Neural crest cell (in vitro differentiated cells): ENCODE measurements at places on chromosomes 13 and 19.
A peak's percentile ranks its signal among the peaks of the same experiment; 100 is the strongest.

- DNase-seq: no peak
These were observed 132.5 kb upstream of the ARGLU1 start for GRCh38 chr13:106700439-106700838.

DNA sequence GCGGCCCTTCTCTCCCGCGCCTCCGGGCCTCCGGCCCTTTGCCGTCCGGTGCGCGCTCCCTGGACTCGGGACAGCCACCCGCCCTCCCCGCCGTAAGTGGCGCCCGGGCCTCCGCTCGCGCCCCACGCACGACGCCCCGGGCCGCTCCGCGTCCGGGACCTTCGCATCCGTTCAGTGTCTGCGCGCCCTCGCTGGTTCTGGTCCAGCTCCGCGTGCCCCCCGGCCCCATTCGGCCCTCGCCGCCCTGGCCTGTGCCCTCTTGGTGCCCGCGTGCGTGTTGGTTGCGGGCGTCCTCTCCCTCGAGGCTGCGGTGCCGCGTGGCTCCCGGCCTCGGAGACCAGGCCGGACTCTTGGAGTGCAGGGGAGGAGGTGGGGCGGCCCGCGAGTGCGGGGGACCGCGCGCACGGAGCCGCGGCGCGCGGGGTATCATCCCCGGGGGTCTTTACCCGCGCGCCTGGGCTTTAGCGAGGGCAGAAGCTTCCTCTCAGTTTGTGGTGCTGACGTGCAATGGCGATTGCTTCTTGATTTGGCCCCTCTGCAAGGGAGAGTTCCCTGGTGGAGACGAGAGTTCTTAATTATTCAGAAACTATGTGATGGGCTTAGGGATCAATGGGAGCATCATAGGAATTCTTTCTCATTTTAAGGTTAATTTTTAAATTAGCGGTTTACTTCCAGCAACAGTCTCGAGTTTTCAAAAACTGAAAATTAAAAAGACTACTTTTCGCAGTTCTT lies 757 bp downstream of the WASF3 start:
- peak; percentile 16 for DNase-seq

GRCh38 chr13:88857256-88857655 lies 1186.1 kb downstream of the SLITRK5 start:
- DNase-seq: no peak

- DNase-seq: no peak
These were observed 529.0 kb downstream of the MYO16 start for GRCh38 chr13:109158383-109158782.

GRCh38 chr19:6481541-6482342 lies at the start of gene DENND1C:
TSS of gene DENND1C (minus strand) at chr19:6481787. CDS start at chr19:6481695, 92 bp downstream.
- peak; percentile 53 for DNase-seq

DNA sequence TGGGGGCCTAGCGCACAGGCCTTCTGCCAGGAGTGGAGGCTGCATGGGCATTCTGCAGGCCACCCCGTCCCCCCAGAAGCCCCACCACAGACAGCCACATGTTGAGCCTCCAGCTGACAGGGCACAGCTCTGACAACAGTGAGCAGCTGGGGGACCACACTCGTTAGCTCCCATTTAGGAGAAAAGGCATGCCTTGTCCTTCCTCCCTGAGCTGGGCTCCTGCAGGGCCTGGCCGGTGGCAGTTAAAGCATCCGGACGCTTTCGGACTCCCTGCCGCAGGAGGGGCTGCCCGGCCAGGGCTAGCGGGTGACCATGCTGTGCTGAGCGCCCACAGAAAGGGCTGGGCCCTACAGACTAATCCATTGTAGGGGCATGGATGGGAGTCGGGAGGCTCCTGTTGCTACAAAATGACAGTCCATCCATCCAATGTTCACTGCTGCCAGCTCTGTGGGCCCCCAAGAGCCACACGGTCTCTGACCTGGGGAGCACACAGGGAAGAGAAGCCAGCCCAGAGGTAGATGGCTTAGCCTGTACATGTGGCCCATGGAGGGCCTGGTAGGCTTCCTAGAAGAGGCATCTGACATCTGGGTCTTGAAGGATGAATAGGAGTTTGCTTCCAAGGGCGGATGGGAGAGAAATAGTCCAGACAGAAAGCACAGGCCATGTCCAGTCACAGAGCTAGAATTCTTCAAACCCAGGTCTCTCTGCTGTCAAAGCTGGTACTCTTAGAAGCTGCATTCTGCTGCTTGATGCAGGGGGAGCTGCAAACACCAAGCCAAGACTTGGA lies 116.5 kb upstream of the VSTM2B start:
- DNase-seq: no peak

DNA sequence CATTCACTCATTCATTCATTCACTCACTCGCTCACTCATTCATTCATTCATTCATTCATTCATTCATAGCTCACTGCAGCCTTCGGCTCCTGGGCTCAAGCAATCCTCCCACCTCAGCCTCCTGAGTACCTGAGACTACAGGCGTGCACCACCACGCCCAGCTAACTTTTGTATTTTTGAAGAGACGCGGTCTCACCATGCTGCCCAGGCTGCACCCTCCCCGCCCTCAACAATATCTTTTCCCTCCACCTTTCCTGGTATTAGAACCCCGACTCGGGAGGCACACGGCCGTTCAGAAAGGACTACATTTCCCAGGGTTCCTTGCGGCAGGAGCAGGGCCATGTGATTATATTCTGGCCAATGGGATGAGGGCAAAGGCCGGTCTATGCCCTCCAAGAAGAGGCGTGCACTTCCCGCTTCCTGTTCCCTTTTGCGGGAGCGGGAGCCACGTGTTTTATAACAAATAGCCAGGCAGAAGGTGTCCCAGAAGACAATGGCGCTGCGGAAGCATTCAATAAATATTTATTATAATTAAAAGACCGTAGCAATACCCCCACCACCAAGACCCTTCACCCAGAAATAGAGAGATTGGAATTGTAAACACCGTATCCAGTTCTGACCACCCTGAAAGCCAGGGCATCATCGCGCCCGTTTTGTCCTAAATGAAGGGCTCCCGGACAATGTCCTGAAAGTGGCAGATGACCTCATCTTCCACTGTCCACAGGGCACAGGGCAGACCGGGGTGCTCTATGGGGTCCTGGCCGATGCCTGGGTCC lies 15.9 kb downstream of the TICAM1 start:
- peak; percentile 85 for DNase-seq

- no peak for DNase-seq
These were observed 24.5 kb downstream of the PPP5C start for GRCh38 chr19:46371371-46371901.

DNA sequence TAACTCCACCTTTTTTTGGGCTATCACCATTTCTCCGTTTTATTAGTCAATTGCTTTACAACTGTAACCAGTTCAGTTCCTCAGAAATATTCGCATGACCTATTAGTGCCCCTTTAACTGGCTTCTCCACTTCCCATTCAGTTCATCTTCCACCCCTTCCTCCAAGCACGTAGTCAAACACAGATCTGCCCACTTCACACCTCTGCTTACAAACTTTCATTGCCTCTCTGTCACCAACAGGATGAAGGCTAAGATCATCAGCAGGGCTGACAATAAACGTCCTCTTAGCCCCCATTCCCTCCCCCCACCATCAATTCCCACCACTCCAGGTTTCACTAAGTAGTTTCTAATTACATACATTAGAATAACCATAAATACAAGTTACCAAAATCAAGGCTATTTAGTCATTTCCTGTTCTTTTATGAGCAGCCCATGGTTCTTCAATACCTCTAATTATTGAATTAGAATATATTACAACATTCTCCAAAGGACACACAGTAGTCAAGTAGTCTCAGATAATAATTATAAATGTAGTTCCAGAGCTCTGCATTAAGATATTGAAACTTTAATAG lies 95.7 kb downstream of the SPRY2 start:
- DNase-seq: no peak

GRCh38 chr19:8151767-8152035 lies 2.3 kb upstream of the FBN3 start:
- DNase-seq: no peak

DNA sequence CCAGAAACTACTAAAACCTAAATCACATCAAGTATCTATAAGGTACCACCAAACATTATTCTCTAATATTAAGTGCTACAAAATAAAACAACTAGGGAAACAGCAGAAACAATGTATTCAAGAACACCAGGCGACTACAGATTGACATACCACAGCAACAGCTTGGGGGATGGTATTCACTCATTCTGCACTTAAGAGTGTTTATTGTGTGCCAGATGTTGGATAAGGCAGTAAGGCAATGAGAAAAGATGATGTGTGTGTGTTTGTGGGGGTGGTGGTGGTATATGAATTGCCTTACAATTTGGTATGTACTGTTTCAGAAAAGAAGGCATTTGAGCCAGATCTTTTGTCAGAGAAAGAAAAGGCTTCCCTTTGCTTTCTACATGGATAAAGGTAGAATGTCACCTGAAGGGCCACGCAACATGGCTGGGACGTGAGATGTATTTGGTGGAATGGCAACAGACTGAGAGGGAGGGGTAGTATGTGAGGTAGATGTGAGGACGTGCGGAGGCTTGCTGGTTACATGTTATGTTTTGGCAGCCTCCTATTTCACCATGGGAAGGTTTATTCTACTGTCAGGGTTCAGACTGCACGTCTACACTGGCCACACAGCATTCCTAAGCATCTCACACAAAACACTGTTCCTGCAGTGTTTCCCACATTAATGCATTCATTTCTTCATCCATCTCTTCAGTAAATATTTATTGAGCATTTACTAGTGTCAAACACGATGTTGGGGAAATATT lies 300.7 kb downstream of the KLF12 start:
- no peak for DNase-seq

GRCh38 chr19:49590971-49591730 lies at the start of gene PRR12:
TSS of gene PRR12 (plus strand) at chr19:49591182. CDS start at chr19:49591655, 473 bp downstream.
- DNase-seq: peak; percentile 50

- DNase-seq: peak; percentile 74
These were observed 2.0 kb downstream of the REX1BD start for GRCh38 chr19:18590273-18591272.

DNA sequence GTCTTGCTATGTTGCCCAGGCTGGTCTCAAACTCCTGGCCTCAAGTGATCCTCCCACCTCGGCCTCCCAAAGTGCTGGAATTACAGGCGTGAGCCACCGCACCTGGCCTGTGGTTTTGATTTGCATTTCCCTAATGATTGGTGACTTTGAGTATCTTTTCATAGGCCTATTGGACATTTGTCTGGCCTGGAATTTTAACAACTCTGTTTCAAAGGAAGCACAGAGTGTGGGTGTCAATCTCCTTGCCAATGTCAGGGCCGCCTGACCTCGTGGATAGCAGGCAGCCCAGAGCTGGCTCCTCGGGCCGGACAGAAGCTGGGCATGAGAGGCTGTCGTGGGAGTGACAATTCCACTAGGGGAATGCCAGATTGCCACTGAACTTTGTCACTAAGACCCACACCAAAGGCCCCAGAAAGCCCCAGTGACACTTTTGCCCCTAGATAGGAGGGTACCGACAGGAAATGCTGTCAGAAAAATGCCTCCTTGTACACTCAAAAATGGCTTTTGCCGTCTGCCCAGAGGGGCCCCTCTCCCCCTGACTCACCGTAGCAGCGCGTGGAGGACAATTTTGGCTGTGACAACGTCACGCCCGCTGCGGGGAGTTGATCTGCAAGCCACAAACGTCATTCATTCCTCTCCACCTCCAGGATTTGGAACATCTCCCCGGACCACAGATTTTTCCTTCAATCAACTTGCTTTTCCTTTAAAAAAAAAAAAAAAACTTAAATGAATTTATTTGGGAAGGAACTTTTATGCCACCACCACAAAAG lies 11.7 kb upstream of the ADGRE5 start:
- no peak for DNase-seq

DNA sequence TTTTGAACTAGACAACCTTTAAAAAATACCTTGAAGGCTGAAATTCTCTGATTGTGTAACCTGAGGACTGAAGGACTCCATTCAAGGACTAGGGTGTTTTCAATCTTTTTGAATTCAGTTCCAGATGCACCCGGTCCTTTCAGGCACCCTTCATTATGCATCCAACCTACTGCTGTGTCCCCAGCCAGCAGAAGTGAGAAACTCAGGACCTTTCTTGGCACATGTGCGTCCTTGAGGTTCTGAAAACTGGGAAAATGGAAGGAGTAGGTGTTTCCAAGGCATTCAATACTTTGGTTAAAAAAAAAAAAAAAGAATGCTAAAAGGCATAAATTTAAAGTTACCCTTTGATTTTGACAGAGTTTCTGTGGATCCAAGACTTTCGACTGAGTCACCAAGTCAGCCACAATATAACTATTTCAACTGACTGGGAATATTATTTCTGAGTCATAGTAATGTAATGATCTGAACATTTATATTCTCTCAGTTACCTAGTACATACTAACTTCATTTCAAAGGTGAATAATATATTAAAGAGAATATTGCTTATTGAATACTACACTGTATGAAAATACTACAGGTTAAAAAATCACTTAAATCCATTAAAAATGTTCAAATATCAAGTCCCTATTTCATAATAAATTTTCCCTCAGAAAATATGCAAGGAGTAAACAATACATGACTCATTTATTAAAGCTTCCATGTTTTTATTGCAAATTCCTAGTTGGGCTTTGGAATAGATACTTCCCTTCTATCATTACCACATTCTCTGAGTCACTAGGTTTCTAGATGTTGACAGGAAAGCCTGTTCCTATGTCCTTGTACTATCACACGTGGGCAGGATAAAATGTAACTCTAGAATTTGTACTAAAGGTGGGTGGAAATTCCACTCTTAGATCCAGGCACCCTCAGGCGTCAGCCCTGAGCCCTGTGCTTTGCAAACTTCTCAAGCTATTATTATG lies 2.4 kb upstream of the ITGBL1 start:
- DNase-seq: no peak

DNA sequence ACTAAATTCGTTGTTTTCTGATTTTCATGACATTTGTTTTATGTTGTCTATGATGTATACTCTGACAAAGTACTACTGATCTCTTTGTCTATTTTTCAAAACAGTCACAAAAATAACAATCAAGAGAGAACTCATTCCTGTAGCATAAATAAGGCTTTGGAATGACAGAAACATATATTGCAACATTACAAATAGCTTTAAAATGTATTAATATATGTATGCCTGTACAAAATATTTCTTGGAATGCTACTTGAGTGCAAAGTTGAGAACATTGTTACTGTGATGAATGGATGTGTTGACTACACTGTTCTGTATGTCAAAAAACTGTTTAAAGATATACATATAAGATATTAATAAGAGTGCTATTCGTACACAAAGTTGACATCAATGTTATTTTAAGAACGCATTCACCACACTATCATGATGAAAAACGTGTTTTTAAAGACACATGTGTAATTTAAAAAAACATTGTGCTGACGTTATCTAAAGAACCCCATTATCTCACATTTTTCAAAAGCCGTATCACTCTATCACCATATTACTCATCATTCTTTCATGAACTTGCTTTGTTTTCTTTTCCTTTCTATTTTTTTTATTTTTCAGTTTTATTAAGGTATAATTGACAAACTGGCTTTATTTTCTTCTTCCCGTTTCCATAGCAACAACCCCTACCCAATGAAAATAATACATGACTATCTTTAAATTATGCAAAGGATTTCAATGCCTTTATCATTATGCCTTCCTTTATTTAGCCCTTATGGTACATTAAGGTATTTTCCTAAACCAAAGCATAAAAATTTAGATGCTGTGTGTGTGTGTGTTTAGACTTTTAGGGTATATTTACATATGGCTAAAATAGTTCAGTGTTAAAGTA lies 918.8 kb downstream of the SLITRK1 start:
- no peak for DNase-seq

- no peak for DNase-seq
These were observed 2.2 kb downstream of the ZNF415 start for GRCh38 chr19:53130506-53130905.

GRCh38 chr19:56837004-56837403 lies 3.5 kb downstream of the PEG3 start:
- DNase-seq: no peak

- no peak for DNase-seq
These were observed 230.5 kb downstream of the FGF9 start for GRCh38 chr13:21901336-21901735.

- DNase-seq: peak; percentile 40
These were observed 2.0 kb downstream of the SLC1A5 start for GRCh38 chr19:46786236-46787039.

- no peak for DNase-seq
These were observed 732 bp downstream of the SELENOV start for GRCh38 chr19:39515551-39516191.
